ENCODE measurements at places on chromosomes 2 and 18. TPM values are rescaled to one million over a fixed set of nuclear protein-coding genes. Genes with fewer than 3 reads are reported as not detected.

DNA sequence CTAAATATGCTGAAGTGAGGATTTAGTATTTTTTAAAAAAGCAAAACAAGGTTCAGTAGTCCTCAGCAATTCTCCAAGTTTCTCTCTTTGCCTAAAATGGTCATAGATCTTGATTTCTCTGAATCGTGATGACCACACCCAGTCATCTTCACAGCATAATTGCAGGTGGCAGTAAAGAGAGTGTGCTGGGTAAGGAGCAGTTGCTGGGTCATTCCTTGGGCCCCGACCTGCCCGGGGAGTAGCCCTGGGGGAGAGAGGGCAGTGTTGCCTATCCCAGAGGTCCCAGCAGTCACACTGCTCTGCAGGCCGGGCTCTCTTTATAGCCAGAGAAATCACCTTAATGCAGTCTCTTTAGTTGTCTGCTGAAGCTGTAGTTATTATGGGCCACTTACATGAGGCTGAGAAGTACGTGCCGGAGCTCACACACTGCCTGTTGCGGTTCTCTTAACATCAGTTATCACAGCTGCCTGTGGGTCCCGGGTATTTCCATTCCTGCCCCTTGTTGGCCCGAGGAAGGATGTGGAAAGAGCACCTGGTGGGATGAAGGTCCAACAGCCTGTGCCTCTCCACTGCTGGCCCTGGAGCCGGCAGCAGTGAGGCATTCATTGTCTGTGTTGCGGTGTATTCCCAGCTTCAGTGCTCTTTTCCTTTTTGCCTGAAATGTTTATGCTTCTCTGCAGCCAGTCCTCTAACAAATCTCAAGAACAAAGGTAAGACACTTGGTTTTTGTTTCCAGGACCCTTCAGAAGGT, 230.1 kb downstream of the ALPK2 start:
- DNase-seq = no peak

The ICA1L gene
- total RNA-seq = 4.1 TPM

GRCh38 chr2:120914839-120915521, 179.3 kb downstream of the GLI2 start:
- peak; percentile 21 for DNase-seq

The CNTNAP5 gene
- 5.0 TPM for total RNA-seq

- no peak for DNase-seq
Measured at GRCh38 chr18:23864624-23865023, 149.9 kb upstream of the TTC39C start.

- DNase-seq = no peak
Measured at GRCh38 chr2:169351725-169352124, 10.6 kb downstream of the LRP2 start.

DNA sequence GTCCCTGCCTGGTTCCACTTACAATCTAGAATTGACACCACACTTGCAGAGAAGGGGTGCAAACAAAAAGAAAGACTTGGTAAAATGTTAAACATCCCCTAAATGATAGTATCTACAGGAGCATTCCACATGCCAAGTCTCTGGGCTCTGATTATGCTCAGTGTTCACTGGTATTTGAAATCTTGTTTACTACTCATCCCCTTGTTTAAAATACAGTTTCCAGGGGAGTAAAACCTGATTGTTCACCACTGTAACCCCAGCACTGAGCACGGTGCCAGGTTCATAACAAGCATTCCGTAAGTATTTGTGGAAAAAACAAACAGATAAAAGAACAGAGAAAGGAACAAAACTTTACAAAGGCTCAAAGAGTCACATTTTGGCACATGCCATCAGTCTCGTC, 11.7 kb downstream of the EPB41L3 start:
- DNase-seq = no peak

DNA sequence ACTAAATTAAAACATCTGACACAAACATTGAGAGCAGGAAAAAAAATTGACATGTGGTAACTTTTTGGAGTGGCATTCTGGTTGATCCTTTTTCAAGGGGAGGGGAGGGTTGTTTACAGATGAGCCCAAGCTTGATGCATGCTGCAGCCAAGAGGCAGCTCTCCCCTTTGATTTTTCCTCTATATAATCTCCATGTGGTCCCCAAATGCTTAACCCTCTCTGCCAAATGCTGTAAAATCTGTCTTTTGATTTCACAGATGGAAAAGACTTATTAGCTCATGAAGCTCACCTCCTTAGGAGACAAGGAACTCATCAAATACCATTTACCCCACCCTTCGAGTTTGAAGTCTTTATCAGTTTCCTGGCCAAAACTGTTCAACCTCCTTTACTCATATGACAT, 623.0 kb downstream of the NRXN1 start:
- no peak for DNase-seq

The TMEM169 gene
- 3.2 TPM for total RNA-seq

- DNase-seq = no peak
Measured at GRCh38 chr2:56099963-56100362, 83.8 kb upstream of the CCDC85A start.

The GPAT2 gene
- total RNA-seq = 0.15 TPM

The LYPD6 gene
- total RNA-seq = 3.5 TPM

DNA sequence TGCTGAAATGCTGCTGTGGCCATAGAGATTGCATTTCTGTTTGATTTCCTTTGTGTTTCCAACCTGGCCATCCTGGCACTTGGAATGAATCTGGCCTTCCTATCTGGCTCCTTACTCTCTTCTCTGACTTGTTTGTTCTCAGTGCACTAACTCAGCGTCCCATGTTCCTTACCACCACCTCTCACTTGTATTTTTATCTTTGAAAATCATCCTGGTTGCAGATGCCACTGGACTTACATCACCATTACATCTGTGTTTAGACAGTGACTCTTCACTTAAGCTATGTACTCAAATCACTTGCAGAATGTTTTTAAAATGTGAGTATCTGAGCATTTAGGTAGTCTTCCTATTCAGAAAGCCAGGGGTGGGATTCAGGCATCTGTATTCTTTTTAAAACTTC, 239.5 kb downstream of the WDR7 start:
- no peak for DNase-seq

The LRATD1 gene
- 37.6 TPM for total RNA-seq

The PIEZO2 gene
- total RNA-seq = 8.4 TPM

The DUSP19 gene
- 2.4 TPM for total RNA-seq

DNA sequence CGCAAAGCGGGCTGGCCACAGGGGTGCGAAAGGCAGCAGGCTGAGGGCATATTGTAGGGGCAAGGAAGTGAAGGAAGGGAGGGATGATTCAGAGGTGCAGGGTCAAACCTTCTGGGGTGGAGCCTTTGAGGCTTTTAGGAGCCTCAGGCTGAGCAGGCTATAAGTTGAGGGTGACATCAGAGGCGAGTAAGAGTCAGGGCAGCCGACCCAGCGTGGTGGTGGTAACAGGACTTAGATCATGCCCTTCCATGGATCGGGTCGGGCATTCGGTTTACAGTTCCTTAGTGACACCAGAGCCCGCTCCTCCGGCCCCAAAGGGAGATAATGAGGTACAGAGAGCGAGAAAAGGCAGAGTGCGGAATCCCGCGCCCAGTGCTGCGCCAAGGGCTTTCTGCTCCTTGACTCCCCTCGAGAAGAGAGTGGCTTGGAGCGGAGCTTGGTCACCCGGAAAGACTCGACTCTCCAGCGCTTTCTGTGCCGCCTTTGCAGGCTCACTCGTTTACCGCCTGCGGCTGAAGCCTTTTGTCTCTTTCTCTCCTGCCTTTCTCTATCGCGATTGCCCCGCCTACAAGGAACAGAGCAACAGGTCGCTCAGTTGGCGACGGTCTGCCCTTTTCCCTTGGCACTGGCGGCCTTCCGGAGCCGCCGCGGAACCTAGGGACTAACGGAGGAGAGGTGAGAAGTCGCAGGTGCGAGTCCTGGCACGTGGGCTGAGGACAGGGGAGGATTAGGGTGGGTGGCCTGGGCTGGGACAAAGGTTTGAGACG, 720 bp downstream of the LBX2 start:
- no peak for DNase-seq

DNA sequence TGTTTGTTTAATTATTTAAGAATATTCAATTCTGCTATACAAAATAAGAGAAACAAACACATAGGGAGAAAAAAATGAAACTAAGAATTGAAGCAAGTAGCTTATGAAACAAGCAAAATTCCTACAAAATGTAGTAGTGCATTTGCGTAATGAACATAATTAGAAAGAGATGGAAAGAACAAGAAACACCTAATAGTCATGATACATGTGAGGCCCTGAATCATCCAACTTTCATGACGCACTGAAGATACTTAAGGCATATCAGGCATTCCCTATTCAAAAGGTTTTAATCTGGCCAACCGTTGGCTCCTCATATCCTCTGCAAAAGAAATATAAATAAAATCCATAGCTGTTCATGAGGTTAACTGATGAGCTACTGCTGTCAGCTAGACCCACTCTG, 14.5 kb upstream of the NAB1 start:
- no peak for DNase-seq

The RGPD3 gene
- total RNA-seq = 0.15 TPM

GRCh38 chr2:28981016-28981441, at the start of gene TOGARAM2:
Gene TOGARAM2 (plus strand): TSS chr2:28981298. CDS start chr2:28994835, 13,537 bp downstream.
- no peak for DNase-seq

GRCh38 chr2:241770185-241770935, 6.3 kb upstream of the GAL3ST2 start:
- no peak for DNase-seq

GRCh38 chr2:45011121-45011520, 1.9 kb upstream of the SIX2 start:
- DNase-seq = no peak

GRCh38 chr2:160223560-160223959, 23.5 kb upstream of the ITGB6 start:
- DNase-seq = no peak

DNA sequence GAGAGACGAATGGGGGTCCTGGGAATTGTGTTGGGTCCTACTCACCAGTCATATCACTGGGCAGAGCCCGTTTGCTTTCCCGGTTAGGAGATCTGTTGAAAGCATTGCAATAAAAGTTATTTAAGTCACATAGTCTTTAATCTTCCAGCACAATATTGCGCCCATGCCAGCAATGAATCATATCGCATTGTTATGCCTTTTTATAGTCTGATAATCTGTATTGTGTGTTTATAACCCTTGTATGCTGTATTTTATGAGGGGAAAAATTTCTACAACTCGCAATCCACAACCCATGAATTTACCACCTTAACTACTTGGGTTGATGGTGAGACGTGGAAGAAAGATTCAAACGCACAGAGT, 211.9 kb upstream of the SMIM21 start:
- no peak for DNase-seq
